CD4-positive, alpha-beta T cell treated with Interferon alpha-2 for 1 hour (primary cell): ENCODE measurements at places on chromosomes 7 and 10.

DNA sequence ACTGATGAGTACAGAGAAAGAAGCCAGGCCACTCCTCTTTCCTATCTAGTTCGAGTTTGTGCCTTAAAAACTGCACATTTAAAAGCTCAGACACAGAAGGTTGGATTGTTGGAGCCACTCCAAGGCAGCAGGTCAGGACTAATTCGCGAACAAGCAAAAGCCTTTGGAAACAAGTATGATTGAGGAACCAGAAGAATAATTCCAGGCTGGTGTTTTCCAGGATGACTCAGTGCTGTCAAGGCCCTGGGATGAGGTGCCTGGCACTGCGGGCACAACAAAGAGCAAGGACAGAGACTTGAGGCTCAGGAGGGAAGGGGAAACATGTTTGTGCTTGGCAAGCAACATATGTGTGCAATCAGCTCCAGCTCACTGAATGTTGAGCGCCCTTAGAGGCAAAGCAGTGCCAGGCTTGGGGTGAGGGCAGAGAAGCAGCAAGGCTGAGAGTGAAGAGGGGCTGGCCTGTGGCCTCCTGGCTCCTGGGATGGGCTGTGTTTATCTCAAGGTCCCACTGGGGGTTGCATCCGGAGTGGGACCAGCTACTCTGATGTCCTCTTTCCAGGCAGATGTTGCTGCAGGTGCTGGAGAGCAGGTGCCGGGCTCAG is 44.1 kb downstream of the VSTM4 start:
- no peak for DNase-seq

GRCh38 chr7:77822269-77822668 is 23.7 kb downstream of the PHTF2 start:
- DNase-seq = no peak

- no peak for DNase-seq
Measured at GRCh38 chr10:35564341-35564968, 40.7 kb upstream of the GJD4 start.

GRCh38 chr10:59970396-59971368 is 64.3 kb upstream of the CCDC6 start:
- DNase-seq = no peak

DNA sequence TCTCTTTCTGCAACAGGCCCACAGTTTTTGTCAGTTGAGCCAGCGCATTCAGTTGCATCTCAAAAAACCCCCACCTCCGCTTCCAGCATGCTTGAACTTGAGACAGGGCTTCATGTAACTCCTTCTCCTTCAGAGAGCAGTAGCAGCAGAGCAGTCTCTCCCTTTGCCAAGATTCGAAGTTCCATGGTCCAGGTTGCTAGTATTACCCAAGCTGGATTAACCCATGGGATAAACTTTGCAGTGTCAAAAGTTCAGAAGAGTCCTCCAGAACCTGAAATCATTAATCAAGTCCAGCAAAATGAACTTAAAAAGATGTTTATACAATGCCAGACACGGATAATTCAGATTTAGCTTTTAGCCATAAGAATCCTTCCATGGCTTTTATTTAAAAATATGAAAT is 45.2 kb downstream of the MCMBP start:
- no peak for DNase-seq
